COLO829 (cell line): ENCODE measurements at places on chromosomes 16 and 17.

DNA sequence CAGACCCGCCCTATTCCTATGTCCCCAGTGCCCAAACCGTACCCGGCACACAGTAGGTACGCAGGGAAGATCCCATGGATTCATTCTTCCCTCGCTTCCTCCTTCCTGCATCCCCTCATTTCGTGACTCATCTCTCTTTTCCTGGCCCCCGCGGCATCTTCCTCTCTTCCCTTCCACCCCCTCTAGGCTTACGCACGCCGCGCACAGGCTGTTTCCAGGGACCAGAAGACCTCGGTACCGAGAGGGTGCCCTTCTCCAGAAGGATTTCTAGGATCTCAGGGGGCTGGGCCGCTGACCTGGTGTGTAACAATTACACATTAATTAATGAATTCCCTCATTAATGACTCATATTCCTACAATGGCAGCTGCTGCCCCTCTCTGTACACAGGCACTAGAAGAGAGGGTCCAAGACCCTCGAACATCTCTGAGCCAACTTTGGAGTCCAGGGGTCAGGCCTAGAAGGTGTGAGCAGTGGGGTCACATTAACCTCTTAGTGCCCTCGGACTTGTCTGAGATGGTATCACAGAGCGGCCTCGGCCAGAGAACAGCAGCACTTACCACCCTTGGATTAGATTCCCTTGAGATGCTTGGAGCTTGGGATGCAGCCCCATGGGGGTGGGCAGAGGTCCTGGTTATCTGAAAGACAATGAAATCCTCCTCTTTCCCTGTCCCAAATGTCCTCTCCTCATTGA is 16.8 kb upstream of the PLLP start:
- DNase-seq, result no peak

- no peak for DNase-seq
These were observed 78.6 kb downstream of the SDR42E1 start for GRCh38 chr16:81932668-81933067.

- DNase-seq, result no peak
These were observed 30.8 kb upstream of the GAA start for GRCh38 chr17:80070375-80071115.

DNA sequence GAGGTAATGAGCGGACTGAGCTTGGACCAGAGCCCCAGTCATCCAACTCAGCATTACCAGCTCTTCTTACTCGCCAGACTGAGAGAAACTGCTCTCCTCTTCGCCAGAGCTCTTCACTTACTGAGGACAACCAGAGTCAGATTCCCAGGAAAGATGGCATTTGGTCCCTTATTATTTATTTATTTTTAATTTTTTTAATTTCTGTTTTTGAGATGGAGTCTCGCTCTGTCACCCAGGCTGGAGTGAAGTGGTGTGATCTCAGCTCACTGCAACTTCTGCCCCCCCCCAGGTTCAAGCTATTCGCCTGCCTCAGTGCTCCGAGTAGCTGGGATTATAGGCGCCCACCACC is 23.3 kb downstream of the DEXI start:
- no peak for DNase-seq

- no peak for DNase-seq
These were observed 92.3 kb downstream of the C16orf78 start for GRCh38 chr16:49465661-49466528.

DNA sequence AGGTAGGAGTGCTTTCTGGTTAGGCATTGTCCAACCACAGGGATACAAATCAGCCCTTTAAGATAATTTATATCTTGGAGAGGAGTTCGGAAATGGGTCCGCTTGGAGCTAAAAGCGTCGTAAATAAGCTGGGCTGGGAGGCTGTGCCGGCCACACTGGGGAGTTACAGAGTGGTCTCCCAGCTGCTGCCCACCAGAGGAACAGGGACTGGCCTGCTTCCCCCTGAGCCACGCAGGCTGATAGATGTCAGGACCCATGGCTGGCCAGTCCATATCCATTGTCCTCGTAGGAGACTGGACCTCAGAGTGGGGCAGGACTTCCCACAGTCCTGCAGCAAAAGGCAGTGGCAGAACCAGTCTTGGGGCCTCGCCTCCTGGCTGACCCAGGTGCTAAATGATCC is 12.6 kb upstream of the WSCD1 start:
- DNase-seq, result no peak

DNA sequence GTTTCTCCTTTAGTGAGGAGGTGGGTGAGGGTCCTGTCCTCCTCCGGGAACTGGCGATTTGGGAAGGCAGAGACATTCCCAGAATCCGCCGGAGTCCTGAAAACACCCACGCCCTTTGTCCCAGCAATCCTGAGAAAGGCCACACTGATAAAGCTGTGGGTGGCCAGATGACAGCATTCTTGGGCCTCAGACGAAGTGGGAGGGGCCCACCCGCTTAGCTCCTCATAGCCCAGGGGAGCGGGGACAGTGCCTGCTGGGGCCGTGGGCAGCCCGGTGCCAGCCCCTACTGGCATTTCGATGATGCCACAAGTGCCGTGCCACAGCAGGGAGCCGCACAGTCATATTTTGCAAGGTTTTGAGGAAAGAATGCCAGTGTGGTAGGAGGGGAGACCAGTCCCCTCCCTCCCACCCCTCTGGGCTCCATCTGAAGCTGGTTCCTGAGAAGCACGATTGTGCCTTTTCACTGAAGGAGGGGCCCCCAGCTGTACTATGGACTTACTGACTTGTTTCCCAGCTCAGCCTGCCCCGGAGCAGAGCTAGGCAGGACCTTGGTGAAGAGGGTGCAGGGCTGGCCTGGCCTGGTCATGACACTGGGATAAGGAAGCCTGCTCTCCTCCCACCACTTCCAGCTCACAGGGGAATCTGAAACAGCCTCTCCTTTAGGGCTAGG is 20.9 kb upstream of the MPRIP start:
- peak; percentile 45 for DNase-seq

DNA sequence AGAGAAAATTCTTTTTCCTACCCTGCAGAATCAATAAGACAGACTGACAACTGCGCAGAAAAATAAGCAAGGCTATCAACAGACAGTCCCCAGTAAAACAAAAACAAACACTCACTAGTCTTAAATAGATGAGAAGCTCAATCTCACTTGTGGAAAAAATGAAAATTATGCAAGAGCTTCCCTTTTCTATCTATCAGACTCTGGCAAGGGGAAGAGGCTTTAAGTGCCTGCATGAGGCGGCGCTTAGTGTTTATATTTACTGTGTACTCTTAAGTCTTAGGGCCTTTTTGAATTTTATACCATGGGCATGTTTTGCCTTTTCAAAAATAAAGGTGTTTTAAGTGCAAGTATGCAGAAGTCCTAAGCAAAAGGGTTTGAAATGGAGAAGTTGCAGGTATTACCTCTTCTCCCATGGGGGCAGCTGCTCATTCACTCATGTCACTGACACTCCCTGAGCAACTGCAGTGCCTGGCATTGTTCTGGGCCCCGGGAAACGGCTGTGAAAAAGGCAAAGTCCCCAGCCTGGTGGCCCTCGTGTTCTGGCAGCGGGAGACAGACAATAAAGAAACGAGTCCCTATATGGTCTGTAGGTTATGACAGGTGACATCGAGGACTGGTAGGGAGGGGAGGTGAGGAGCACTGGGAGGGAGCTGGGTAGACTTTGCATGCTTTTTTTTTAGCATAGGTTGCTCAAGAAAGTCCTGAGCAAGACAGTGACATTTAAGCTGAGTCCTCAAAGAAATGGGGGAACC is 35.2 kb downstream of the HSBP1 start:
- DNase-seq, result no peak

DNA sequence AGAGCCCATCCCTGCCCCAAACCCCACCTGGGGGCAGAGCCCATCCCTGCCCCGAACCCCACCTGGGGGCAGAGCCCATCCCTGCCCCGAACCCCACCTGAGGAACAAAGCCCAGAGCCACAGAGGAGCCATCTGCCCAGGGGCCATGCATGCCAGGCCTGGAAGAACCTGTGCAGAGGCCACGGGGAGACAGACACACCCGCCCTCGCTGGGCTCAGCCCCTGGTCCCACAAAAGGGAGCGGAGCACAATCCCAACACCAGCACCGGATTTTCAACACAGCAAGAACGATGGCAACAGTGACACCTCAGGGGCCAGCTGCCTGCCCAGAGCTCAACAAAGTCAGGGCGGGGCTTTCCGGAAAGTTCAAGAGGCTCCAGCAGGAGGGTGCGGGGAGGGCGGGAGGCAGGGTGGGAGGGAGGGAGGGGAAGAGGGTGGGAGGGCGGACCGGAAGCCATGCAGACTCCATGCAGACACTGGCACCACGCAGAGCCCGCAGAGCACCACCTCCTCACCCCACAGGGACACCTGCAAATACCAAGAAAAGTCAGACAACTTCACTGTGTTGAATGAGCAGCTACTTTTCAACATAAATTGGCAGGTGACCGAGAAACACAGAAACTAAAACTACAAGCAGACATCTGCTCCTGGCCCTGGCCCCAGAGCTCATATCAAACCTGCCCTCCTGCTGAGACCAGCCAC is 27.9 kb upstream of the C16orf95 start:
- no peak for DNase-seq

DNA sequence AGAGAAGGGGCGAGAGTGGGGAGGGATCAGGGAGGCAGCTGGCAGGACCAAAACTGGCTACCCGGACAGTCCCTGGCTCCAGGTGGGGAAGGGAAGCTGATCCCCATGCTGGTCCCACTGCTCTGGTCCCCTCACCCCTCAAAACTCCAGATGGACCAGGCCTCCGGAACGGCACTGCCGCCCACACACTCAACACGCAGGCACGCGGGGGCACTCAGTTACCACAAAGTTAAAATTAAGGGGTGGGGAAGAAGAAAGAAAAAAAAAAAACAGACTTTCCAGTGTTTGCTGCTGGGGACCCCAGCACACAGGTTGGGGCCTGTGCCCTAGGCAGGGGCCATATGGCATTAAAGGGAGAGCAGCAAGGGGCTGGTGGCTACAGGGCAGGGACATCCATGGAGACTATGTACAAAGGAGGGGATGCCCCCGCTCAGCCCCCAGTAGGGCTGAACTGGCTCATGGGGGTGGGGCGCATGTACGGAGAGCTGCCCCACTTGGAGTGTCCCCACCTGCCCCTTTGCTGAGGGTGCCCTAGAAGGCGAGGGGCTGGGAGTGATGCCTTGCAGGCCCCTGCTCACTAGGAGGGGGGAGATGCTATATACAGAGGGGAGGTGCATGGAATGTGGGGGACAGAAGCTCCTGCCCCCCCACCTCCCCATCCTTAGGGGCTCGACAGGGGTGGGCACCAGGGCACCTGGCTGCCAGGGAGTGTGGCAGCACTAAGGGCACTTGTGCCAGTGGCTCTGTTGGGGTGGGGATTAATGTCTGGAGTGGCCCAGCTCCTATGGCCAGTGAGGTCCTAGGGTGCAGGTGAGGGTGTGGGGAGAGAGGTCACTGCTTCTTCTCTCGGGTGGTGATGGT is 5.6 kb downstream of the TP53I13 start:
- DNase-seq, result no peak

DNA sequence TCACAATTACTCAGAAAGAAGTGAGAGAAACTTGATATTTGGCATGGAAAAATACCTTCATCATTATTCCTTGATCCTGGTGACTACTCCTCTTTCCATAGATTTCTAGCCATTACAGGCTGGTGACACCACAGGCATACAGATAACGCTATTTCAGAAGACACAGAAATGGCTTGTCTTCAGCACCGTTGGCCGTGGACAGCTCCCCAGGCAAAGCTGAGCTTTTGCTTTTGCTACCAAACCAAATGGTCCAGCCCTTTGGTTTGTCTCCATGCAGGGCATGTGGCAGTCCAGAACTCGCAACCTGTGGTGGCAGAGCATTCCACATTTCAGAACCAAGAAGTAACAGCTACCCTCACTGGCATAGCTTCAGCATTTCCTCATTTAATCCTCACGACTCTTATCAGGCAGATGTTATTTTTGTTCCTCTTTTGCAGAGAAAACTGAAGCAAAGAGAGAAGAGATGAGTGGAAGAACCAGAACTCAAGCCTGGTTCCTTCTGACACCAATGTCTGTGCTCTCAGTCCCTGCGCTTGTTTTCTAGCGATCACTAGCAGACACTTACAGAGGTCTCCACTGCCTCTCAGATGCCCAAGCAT is 55.5 kb downstream of the HS3ST4 start:
- no peak for DNase-seq

DNA sequence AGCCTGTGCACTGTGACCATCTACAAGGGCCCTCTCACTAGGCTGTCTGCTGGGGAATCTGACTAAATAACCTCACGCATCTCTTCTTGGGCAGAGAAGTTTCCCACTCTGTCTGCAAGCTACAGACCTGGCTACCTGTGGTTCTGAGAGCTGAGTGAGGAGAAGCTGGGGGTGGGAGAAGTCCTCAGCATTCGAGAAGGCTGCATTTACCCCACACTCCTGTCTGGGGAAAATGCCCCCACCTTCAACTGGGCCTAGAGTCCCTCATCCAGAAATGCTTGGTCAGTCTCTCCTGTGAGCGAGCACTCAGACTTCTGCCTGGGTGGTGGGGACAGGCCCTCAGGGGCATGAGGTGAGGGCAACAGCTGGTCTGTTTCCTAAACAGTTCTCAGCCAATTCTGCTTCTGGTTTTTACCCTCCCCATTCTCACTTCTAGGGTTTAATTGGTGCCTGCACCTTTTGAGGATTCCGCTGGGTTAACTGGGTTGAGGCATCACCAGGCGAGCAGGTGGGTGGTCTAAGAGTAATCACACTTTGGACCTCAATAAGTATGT is 98.6 kb downstream of the CYTH1 start:
- DNase-seq, result no peak

- DNase-seq, result no peak
These were observed 15.5 kb downstream of the RMI2 start for GRCh38 chr16:11360641-11361373.

DNA sequence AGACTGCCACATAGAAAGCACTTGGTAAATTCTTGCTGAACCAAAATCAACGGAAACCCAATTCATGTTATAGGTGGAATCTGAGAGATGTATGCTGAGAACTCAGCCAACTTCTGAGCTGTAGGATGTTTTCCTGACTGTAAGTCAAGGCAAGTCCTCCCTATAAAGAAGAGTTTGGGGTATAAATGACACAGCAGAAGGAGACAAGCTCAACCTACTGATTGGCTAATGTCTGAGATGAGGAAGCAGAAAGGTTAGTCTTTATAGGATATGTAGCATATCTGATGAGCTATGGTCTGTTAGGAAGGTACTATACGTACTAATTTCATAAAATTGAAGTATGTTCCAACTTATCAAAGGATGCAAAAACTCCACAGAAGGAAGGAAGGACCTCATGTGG is 99.5 kb downstream of the XYLT1 start:
- DNase-seq, result no peak

DNA sequence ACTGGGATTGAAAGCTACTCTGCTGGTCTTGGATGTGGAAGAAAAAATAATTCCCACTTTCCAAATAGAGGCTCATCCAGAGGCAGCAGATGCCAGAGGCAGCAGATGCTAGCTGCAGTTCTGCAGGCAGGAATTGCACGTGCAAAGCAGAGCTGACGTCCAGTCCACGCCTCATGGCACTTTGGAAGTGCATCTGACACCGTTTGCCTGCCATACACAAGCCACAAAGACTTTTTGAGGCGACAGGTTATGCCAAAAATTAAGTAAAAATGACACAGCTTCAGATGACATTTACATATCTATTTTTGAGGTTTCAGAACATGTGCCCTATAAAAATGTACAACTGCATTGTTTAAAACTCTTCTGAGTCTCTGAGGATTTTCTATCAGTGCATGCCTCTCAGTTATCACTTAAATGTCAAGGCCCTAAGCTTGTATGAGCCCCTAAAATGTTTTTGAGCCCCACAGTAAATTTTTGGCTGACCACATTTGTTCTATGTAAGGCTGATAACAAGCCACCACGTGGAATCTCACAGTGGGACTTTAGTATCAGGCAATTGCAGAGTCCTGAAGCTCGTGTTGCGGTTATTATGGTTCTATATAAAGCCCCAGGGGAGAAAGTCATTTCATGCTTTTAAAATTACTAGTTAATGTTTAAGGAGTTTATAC is 239.2 kb downstream of the PRKCA start:
- peak; percentile 67 for DNase-seq
